ENCODE measurements at places on chromosomes 12 and 14. TPM values are rescaled to one million over a fixed set of nuclear protein-coding genes. Genes with fewer than 3 reads are reported as not detected.

PLEKHG7 gene
- total RNA-seq: 0.31 TPM

TSPAN8 gene
- 1.3 TPM for total RNA-seq

KTN1 gene
- 221 TPM for total RNA-seq

VRTN gene
- total RNA-seq: 0.47 TPM

DCAF5 gene
- total RNA-seq: 97.7 TPM

RTL1 gene
- total RNA-seq: 1.2 TPM

EMP1 gene
- total RNA-seq: 14.1 TPM

ASPG gene
- 2.7 TPM for total RNA-seq

SELPLG gene
- 2.7 TPM for total RNA-seq

DAO gene
- total RNA-seq: 0.79 TPM

LEMD3 gene
- total RNA-seq: 92.4 TPM

HOXC9 gene
- total RNA-seq: 6.6 TPM

BMAL2 gene
- total RNA-seq: 3.7 TPM

APOF gene
- not detected for total RNA-seq

LALBA gene
- total RNA-seq: 3.8 TPM

All from testis (tissue), 5 donors.